ENCODE measurements at places on chromosomes 16 and 17.

DNA sequence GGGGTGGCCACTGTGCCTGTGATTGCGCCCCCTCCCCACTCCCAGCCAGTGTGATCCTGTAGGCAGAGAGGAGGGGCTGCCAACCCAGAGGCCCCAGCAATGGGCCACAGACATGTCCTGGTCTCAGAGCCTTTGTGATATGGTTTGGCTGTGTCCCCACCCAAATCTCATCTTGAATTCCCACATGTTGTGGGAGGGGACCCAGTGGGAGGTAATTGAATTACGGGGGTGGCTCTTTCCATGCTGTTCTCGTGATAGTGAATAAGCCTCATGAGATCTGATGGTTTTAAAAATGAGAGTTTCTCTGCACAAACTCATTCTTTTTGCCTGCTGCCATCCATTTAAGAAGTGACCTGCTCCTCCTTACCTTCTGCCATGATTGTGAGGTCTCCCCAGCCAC lies 56.8 kb upstream of the ZNF469 start:
- no peak for DNase-seq

DNA sequence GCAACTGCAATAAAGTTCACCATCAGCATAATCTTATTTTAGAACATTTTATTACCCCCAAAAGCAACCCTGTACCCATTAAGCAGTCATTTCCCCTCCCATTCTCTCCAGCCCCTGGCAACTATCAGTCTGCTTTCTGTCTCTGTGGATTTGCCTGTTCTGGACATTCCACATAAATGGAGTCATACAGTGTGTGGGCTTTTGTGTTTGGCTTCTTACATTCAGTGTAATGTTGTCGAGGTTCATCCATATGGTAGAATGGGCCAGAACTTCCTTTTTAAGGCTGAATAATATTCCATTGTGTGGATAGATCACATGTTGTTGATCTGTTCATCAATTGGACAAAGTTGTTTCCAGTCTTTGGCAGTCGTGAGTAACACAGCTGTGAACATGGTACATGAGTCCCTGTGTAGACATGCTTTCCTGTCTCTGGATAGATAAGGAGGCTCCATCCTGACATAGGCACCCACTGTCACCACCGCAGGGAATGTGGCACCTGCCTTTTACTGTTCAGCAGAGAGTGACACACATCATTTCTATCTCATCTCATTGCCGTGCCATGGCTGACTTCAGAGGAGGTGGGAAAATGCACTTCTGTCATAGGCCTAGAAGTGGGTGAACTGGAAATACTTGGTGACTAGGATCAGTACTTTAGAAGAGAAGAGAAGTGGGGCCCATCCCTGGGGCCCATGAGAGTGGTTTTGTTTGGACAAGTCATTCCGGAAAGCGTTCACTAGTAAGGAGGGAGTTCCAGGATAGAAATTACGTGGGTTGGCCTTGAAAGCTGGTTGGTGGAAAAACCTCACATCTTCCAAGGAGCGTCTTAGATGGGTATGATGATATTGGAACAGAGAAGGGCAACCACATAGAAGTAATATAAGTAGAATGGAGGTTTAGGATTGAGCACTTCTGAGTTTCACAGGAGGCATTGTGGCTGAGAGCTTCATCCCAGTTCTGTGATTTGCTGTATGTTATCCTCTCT lies 25.8 kb downstream of the EPN2 start:
- no peak for DNase-seq

DNA sequence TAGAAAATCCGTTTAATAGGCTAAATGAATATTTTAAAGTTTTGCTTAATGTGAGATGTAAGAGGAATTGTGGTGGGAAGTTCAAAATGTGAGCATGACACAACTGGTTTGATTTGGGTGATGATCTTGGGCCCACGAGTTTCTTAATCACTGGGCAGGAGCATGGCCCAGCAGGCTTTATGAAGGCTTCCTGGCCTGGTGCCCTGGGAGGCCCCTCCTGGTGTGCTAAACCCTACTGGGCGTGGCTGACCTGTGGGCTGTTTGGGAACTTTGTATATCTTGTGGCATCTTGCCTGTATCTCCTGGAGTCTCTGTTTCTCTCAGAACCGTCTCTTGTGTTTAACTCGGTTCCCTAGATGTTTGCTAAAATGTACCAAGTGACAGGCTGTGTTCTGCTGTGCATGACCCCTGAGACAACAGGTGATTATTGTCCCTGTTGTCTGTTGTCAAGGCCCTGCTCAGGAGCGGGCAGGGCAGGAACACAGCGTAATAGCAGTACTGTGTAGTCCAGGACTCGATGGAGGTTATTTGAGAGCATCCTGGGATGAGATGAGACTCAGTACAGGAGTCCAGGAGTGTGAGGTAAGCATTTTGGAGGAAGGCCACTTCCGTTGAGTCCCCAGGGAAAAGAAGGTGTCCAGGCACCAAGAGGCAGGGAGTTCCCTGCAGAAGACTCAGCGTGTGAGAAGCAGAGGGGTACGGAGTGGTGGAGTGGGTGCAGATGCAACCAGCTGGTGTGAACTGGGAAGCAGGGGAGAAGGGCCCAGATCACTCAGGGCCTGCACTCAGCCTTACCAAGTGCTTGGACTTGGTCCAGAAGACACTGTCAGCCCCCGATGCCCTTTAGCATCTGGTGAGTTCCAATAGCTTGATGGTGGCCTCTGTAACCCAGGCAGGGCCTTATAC lies 48.5 kb downstream of the B9D1 start:
- no peak for DNase-seq

- no peak for DNase-seq
Measured at GRCh38 chr16:86126891-86127290, 227.9 kb downstream of the IRF8 start.

All from NCI-H526 (cell line).